ENCODE measurements at places on chromosomes 5 and 9. TPM values are rescaled to one million over a fixed set of nuclear protein-coding genes. Genes with fewer than 3 reads are reported as not detected.

FGD3 gene
- 12.1 TPM for total RNA-seq

TMEM174 gene
- total RNA-seq = 1.1 TPM

SLC9A3 gene
- total RNA-seq = 10.5 TPM

MYOT gene
- 0.94 TPM for total RNA-seq

CCIN gene
- 0.13 TPM for total RNA-seq

RASGRF2 gene
- total RNA-seq = 14.7 TPM

CDC42SE2 gene
- 90.7 TPM for total RNA-seq

NSUN2 gene
- total RNA-seq = 48.9 TPM

TLR4 gene
- 33.4 TPM for total RNA-seq
